K562 (cell line): ENCODE measurements at places on chromosomes 1 and 21.

DNA sequence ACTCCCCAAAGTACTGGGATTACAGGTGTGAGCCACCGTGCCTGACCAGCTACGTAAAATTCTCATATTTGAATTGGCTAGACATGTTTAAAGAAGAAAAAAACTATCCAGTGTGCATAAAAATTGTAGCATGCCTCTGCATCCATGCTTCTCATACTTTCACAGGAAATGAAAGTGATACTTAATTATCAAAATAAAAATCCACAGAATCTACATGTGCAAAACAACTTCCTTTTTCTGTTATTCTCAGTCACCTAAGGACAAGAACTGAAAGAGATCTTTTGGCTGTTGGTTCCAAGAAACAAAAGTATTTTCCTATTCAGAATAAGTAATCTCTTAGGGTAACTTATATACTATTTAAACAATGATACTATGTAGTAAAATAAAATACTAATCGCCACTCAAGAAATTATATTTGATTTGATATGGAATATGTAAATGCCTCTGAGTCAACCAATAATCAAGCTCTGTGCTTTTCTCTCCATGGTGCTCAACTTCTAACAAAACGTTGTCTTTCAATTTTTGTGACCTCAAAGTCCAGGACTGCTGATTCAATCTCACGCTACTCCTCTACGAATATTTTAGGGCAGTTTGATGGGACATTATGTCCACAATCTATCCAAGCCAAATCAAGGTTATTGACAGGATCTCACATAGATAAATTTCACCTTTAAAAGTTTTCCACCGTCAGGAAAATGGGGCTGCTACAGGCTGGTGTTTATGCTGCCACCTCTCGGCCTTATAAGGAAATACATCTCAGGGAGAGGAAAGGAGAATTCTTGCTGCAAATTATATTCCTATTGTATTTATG is 102.7 kb downstream of the ZNF281 start:
- no peak overlapping the region for H3K27ac ChIP-seq
- H3K4me3 ChIP-seq = no peak overlapping the region
- peaks cover 11% of the 10 kb centered on the region for H3K27me3 ChIP-seq
- peak; percentile 72 for DNase-seq
- no peaks in the 10 kb centered on the region for H3K36me3 ChIP-seq
- no peaks in the 10 kb centered on the region; the same call in 2 of the 3 replicates for H3K4me1 ChIP-seq

DNA sequence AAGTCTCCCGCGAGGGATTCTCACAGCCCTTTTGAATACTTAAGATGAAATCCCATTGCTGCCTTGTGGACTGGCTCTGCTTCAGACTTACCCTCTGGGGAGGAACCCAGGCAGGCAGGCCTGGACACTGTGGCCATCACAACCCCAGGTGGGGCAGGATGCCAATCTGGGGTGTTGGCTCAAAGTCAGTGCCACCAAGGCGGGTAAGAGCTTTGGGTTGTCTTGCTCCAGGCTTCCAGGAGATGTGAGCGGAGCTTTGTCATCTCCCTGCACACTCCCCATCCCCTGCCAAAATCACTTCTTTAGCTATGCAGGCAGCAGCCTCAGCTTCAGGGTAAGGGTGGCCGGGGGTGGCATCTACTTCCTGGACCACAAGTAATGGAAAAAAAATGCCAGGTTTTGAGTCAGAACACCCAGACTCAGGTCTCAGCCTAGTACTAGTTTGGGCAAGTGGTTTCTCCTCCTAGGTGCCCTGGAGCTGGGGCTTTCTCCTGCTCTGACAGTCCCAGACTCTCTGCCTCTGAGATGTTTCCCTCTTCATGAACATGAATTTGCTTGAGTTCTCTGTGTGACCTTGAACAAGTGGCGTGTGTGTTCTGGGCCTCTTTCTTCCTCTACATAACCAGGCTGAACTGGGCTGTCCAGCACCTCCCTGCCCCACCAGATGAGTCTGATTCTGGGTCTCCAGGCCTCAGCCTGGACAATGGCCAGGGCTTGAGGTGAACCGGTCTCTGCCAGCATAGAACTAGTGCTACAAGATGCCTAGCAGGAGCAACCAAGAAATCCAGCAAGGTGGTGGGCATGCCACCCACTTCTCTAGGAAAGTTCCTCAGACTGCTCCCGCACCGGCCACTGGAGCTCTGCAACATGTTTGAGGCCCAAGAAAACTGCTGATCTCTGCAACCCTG is 65.4 kb downstream of the VWA5B1 start:
- H3K36me3 ChIP-seq = no peaks in the 10 kb centered on the region
- peaks cover 37% of the 10 kb centered on the region for H3K27me3 ChIP-seq
- no peak overlapping the region for H3K4me3 ChIP-seq
- no peak overlapping the region for H3K27ac ChIP-seq
- no peak for DNase-seq
- no peaks in the 10 kb centered on the region for H3K4me1 ChIP-seq

DNA sequence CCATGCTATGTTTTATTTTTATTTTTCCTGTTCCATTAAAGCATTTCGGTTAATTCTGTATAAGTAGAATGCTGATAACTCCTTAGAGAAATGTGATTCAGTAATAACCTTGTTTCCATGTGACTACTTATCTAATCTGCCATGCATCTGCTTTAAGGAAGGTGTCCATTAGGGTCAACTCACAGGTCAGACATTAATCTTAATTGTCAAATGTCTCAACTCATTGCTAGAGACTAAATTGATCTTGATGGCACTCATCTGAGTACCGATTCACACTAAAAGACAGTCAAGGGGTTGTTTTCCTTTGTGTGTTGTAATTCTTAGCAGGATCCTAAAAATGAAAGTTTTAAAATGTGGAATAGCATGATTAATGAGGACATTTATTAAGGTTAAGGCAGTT is 41.8 kb downstream of the ITSN1 start:
- DNase-seq = no peak
- 0 out of 3 replicates have a peak, but pooled peaks cover 2% of the 10 kb centered on the region for H3K27me3 ChIP-seq
- H3K4me1 ChIP-seq = peaks cover 17% of the 10 kb centered on the region
- H3K36me3 ChIP-seq = no peaks in the 10 kb centered on the region
- H3K27ac ChIP-seq = no peak overlapping the region

- no peak overlapping the region for H3K27ac ChIP-seq
- H3K4me1 ChIP-seq = no peaks in the 10 kb centered on the region
- H3K4me3 ChIP-seq = no peak overlapping the region
- peaks cover 5% of the 10 kb centered on the region; the same call in 1 of the 2 replicates for H3K27me3 ChIP-seq
- DNase-seq = no peak
Measured at GRCh38 chr1:111863401-111863800, 107.7 kb downstream of the DDX20 start.

GRCh38 chr1:17028662-17029188 is 17.0 kb upstream of the ATP13A2 start:
- H3K27me3 ChIP-seq = no peaks in the 10 kb centered on the region
- no peak overlapping the region for H3K27ac ChIP-seq
- no peak for DNase-seq
- no peak overlapping the region for H3K4me3 ChIP-seq
- H3K36me3 ChIP-seq = peaks cover 94% of the 10 kb centered on the region

GRCh38 chr1:221886743-221887414 is 145.0 kb upstream of the DUSP10 start:
- no peak overlapping the region for H3K27ac ChIP-seq
- no peaks in the 10 kb centered on the region for H3K27me3 ChIP-seq
- no peak overlapping the region for H3K4me3 ChIP-seq

- DNase-seq = no peak
- H3K27ac ChIP-seq = no peak overlapping the region
- H3K4me3 ChIP-seq = no peak overlapping the region
- H3K4me1 ChIP-seq = no peaks in the 10 kb centered on the region
Measured at GRCh38 chr1:73593364-73593763, 604.6 kb downstream of the LRRIQ3 start.

DNA sequence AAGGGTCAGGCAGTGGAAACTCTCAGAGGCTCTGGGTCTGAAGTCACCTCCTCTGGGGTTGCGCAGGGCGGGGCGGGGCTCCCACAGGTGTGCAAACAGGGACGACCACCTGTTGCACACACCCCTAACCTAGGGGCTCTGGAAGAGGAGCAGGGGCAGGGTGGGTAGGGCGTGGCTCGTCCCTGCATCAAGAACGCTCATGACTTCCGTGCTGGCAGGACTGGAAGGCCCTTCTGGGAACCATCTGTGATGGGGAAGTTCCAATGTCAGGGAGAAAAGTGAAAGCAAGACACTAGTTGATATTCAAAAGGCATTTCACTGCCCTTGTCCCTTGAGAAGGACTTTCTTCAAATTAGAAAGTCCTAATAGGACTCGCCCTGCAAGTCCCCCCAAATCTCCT is 22.1 kb upstream of the CLSTN1 start:
- no peaks in the 10 kb centered on the region for H3K36me3 ChIP-seq
- peaks cover 10% of the 10 kb centered on the region; the same call in 2 of the 3 replicates for H3K4me1 ChIP-seq
- peaks cover 19% of the 10 kb centered on the region for H3K27me3 ChIP-seq
- no peak overlapping the region for H3K4me3 ChIP-seq
- DNase-seq = no peak

- no peak for DNase-seq
- H3K4me1 ChIP-seq = peaks cover 8% of the 10 kb centered on the region; the same call in 1 of the 3 replicates
- no peaks in the 10 kb centered on the region; the same call in 1 of the 2 replicates for H3K27me3 ChIP-seq
- H3K4me3 ChIP-seq = no peak overlapping the region
- H3K36me3 ChIP-seq = no peaks in the 10 kb centered on the region
Measured at GRCh38 chr1:186291271-186291670, 83.8 kb downstream of the TPR start.

DNA sequence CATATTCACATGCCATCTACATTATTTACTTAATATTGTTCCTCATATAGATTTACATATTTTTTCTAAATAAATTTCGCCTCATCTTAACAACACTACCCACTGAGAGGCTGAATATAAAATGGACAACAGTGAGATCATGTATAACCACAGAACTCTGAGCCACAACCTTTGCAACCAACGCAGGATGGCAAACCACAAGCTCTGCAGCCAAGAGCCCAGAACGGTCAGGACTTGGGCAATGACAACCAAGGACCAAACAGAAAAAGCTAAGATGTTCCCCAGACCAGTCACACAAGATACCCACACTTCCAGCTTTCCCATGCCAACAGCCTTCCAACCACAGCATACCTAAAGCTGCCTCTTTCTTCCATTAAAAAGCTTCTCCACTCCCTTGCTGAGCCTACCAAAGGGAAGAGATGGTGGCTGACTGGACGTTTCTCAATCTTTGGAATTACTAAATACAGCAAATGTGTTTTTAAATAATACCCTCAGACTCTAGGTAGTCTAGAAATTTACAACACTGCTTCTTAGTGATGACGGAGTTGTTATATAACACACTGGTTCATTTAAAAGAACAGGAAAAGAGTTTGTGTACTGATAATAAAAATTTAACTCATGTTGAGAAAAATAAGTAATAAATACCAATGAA is 117.9 kb downstream of the AKT3 start:
- H3K36me3 ChIP-seq = no peaks in the 10 kb centered on the region
- no peak overlapping the region for H3K4me3 ChIP-seq
- H3K4me1 ChIP-seq = no peaks in the 10 kb centered on the region
- no peak for DNase-seq
- no peaks in the 10 kb centered on the region for H3K27me3 ChIP-seq
